ENCODE measurements at places on chromosomes 6 and 20. TPM values are rescaled to one million over a fixed set of nuclear protein-coding genes. Genes with fewer than 3 reads are reported as not detected.

GRCh38 chr20:61769286-61769832 lies 296.3 kb downstream of the TAF4 start:
- no peak for DNase-seq

The SNPH gene
- 1.3 TPM for total RNA-seq

DNA sequence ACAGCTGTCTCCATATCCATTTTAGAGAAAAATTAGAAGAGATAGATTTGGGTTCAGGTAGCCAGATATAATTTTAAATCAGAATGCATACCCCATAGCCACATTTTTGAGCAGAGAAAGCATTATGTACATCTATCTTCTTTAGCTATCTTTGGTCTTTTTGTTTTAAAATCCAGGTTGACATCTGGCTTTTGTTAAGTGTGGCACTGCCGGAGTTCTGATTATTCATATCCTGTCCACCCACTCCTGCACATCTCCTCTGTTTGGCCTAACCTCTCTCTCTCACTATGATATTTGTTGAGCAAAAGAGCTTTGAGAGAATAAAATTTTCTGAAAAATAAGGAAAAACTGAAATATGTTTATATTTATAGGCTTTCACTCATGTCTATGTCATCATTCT lies 189.7 kb downstream of the PACRG start:
- DNase-seq: no peak

DNA sequence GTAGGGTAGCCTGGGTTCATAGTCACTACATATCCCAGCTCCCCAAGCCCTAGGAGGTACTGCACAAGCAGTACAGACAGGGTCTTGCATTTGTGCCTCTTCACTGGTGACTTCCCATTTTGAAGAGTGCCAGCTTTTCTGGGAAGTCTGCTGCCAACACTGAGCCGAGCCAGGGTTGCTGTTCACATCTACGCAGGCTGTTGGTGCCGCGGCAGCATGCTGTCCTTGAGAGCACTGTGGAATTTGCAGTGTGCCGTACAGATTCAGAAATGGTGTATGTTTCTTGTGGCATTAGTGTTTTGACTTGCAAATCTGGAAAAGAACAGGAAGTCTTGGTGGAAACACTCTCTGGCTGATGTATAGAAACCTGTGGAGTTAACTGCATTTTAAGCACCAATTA lies 67.5 kb downstream of the JARID2 start:
- no peak for DNase-seq

DNA sequence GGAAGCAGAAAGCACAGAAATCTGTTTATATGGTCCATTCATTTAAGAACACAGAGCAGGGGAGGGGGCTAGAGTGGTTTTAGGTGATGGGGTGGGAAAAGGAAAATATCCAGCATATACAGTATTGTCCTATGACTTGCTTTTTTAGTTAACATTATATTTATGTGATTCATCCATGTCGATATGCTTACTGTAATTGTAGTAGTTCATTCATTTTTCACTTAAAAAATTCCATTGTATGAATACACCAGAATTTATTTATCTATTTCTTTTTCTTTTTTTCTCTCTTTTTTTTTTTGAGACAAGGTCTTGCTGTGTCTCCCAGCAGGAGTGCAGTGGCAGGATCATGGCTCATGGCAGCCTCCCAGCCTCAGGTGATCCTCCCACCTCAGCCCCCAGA lies 9.6 kb upstream of the PRIM2 start:
- no peak for DNase-seq

The SLC22A16 gene
- 25.6 TPM for total RNA-seq

The ZSCAN12 gene
- total RNA-seq: 3.5 TPM

The KCNK16 gene
- not detected for total RNA-seq

The LAMA4 gene
- 0.54 TPM for total RNA-seq

- peak; percentile 62 for DNase-seq
Measured at GRCh38 chr6:90385759-90386313, 89.2 kb upstream of the BACH2 start.

DNA sequence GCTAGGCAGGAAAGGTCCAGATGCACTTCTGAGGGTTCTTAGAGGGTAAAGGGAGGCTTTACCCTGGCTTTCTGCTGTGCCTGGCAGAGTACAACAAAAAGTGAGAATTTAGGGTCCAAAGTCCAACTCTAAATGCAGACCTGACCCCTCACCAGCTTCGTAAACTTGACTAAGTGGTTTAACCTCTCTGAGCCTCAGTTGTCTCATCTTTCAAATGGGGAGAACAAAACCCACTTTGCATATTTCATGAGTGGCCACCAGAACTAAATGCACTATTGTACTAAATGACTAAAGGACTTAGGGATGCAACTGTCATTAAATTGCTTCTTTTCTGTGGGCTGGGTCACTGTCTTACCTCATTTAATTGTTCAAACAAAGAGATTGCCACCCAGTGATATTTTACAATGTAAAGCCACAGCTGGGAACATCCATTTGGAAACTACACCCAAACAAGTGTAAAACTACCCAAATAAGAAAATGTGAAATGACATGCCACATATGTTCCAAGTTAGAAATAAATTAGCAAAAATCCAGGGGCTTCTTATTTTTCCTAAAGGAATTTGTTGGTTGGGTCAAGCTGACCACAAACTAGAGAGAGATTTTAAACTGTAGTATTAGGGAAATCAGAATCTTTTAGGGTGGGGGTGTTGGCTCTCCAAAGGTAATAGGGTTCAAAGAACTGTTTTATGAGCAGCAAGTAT lies 48.3 kb upstream of the RIN2 start:
- DNase-seq: no peak

The C20orf144 gene
- 0.27 TPM for total RNA-seq

The DPPA5 gene
- total RNA-seq: not detected

DNA sequence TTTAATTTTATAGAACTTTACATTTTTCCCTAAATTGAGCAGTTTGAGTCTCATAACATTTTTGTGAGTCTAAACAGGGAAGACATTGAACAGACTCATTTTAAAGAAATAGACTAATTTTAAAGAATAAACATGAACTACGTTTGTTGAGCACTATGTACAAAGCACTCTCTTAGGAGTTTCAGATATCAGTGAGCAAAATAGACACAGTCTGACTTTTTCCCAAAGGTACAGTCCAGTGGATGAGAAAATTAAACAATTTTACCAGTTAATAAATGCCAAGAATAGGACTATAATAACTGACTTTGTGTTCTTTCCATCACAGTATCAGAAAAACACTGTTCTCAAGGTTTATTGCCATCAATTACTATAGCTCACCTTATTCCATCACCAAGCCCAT lies 18.1 kb downstream of the OPRM1 start:
- DNase-seq: no peak

The OLIG3 gene
- not detected for total RNA-seq

- no peak for DNase-seq
Measured at GRCh38 chr6:166433096-166433495, 50.4 kb upstream of the MPC1 start.

- DNase-seq: no peak
Measured at GRCh38 chr6:113406048-113406695, 451.0 kb upstream of the MARCKS start.

The KCNS1 gene
- 0.54 TPM for total RNA-seq

- DNase-seq: no peak
Measured at GRCh38 chr6:10976571-10976970, 67.5 kb downstream of the ELOVL2 start.

GRCh38 chr6:133214267-133214666 lies 26.9 kb upstream of the EYA4 start:
- DNase-seq: no peak

DNA sequence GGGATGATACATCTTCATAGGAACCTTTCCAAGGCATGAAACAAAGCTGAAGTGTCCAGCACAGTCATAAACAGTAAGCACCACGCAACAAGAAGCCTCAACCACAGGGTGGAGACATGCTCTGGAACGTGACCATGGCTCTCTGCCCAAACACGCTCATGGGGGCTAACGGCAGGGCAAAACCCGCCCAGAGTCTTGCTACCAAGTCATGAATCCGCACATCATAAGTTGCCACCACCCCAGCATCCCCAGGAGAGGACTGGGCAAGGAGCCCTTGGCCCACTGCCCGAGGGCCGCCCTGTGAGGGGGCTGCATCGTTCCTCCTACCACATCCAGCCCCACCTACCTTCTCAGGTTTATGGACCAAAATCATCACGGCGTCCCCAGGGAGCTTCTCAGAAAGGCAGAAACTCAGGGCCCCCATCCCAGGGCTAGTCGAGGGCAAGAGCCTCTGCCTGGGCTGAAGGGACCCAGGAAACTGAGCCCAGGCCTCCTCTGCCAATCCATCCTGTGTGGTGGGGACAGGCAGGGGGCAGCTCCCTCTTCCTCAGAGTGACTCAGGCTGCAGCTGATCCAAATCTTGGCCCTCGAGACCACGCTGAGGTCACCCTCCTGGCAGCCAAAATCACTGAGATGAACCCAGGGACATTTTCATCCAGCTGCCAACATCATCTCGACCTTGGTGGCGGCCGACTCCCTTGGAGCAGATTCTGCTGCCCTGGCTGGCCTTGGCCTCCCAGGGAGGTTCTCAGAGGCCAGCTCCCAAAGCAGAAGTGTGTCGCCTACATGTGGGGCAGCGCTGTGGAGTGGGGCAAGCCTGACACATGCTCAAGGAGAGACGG lies 42.6 kb downstream of the BMP7 start:
- DNase-seq: no peak

- no peak for DNase-seq
Measured at GRCh38 chr6:52191824-52192223, 5.6 kb downstream of the IL17A start.

The HEY2 gene
- total RNA-seq: not detected

GRCh38 chr6:74410630-74411029 lies 714.6 kb downstream of the CD109 start:
- no peak for DNase-seq

DNA sequence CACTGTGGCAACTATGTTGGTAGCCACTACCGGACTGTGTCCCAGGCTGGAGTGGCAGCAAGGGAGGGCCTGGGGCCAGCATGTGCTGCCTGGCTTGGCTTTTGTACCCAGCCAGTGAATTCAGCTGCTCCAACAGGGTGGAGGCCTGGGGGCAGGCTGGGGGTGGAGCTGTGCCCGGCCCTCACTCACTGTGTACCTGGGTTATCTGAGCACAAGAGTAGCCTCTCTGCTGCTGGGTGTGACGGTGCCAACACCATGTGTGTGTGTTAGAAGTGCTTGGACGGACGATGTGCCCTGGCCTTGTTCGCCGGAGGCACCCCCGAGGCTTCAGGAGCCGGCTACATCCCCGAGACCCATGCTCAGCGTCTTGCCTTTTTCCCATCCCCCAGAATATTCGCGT lies 49.2 kb downstream of the EFCAB8 start:
- no peak for DNase-seq

GRCh38 chr20:14559612-14560011 lies 222.2 kb upstream of the FLRT3 start:
- no peak for DNase-seq

- no peak for DNase-seq
Measured at GRCh38 chr6:150079604-150080003, 10.7 kb upstream of the ULBP3 start.

The TMEM217 gene
- total RNA-seq: 13.7 TPM

The TINAG gene
- not detected for total RNA-seq

The CCN2 gene
- 0.54 TPM for total RNA-seq

GRCh38 chr6:131900231-131900630 lies 50.9 kb downstream of the CCN2 start:
- DNase-seq: no peak

The SENP6 gene
- total RNA-seq: 48.2 TPM

GRCh38 chr6:90970672-90971071 lies 383.8 kb upstream of the MAP3K7 start:
- no peak for DNase-seq

Measured in hematopoietic multipotent progenitor cell (in vitro differentiated cells).